ENCODE measurements at places on chromosomes 3 and 15.

DNA sequence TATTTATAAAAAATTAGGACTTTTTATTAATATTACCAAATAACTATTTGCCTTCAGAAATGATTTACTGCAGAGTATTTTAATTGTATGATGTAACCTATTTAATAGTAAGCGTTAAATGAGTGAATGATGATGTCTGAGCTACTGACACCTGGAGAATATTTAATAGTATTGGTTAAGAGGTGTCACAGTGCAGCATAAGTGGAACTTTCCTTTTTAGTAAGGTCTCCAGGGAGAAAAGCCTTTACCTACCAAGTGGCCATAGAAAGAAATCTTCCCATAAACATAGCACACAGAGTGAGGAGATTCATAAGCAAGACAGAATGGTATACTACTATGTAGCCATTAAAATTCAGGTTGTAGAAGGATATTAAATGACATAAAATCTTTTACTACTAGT lies 441.7 kb downstream of the TBL1XR1 start:
- no peak for DNase-seq

DNA sequence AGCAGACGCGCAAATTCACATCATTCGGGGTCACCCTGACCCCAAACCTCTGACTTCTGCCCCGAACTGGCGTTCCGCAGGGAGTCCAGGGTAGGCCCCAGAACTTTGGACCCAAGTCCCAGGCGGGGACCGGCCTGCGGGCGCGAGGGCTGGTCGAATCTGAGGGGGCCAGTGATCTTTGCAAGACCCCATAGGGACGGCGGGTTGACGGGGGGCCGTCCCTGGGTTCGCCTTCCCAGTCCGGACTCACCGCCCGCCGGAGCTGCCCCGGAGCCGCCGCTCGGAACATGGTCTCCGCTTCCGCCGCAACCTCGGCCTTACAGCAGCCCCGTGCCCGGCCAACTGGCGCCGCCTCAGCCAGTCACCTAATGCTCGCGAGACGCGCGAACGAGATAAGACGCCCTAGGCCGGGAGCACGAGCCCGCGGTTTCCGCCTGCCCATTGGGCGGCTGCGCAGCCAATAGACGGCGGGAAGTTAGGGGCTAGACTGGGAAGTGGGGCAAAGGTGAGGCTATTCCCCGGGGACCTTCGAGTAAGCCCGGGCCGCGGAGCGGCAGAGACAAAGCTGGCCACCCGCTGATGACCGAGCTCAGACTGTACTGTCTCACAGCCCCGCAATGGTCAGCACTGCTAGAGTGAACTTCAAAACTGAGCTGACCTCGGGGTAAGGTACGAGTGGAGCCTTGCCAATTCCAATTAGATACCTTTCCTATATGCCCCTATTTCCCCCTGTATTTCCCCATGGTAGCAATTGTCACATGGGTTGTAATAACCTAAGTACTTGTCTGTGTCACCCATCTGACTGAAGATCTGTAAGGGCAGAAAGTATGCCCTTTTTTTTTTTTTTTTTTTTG lies at the start of gene ETFA:
TSS of gene ETFA (minus strand) at position 370 of the 854 bp plus-strand sequence. CDS start at position 289, 81 bp downstream.
- DNase-seq: peak; percentile 95

DNA sequence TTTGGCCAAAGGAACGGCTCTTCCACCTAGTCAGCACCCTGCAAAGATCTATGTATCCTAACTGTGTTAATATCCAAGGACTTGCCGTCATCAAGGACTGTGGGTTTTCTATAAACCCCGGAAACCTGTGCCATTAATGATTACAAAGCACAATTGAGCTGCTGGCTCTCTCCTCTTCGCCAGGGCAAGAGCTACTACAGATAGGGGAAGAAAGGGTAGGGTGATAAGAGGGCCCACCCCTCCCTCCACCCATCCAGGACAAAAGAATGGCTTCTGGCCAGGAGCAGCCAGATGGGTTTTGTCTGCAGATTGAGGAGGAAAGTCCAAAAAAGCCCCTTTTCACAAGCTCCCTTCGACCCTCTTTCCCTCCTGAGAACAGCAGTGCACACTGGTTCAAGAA lies 9.9 kb downstream of the RFT1 start:
- no peak for DNase-seq

DNA sequence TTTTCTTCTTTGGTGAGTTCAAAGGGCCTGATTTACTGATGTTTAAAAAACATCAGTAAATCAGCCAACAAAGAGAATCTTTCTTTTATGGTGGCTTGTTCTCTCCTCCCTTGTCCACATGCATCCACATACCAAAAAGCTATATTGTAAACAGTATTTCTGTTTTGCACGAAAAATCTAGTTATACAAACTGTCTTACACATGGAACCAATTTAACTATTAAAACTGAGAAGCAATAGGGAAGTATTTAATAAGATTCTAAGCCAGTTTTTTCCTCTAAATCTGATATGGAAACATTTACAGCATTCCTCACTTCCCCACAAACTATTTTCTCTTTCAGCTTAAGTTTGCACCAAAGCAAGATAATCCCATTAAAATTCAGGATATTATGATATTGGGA lies 110.8 kb upstream of the ICE2 start:
- DNase-seq: no peak

Data from RKO (cell line).